Omental fat pad (tissue), 4 donors: ENCODE measurements at places on chromosomes 13 and 19. TPM values are rescaled to one million over a fixed set of nuclear protein-coding genes. Genes with fewer than 3 reads are reported as not detected.

- DNase-seq = no peak
These were observed 454 bp downstream of the BLVRB start for GRCh38 chr19:40465025-40465556.

DNA sequence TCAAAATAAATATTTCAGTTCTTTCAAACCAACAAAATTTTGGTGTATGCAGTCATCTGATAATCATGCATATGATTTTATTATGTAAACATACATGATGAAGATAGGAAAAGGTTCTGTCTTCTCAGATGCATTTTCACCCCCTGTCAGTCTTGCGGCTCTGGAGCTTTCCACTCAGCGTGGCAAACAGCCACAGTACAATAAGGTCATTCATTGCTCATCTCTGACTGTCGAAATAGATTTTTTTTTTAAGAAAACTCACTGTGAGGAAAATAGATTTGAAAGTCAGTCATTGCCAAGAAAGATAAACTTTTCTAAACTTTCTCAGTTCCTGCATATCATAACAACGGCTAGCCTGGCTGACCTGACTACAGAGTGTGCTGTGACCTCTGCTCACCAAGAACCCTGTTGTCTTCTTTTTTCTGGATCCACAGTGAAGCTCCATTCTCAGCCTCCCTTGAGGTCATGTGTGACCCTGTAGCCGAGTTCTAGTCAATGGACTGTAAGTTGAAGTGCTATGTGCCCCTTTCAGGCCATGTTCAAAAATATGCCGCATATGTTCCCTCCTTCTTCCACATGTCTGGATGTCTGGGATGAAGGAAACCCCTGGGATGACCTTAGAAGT is 519.6 kb downstream of the KLF5 start:
- no peak for DNase-seq

DNA sequence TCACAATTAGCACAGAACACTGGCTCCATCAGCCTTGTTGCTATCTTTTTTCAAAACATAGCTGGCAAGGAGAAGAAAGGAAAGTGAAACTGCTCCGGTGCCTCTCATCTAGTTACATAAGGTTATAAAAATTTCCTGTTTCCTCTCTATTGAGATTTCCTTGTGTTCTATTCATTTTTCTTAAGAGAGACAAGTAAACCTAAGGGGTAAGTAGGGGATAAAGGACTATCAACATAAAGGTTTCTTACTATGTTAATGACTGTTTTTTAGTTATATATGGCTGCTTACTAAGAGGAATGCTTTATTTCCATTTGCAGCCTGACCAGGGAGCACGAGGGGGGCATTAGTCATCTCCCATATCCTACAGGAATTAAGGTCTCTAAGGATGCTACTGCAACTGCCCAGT is 73.2 kb upstream of the MLNR start:
- no peak for DNase-seq

- no peak for DNase-seq
These were observed 1.4 kb downstream of the STK11 start for GRCh38 chr19:1206864-1207450.

ACP7 gene
- total RNA-seq = not detected

DNA sequence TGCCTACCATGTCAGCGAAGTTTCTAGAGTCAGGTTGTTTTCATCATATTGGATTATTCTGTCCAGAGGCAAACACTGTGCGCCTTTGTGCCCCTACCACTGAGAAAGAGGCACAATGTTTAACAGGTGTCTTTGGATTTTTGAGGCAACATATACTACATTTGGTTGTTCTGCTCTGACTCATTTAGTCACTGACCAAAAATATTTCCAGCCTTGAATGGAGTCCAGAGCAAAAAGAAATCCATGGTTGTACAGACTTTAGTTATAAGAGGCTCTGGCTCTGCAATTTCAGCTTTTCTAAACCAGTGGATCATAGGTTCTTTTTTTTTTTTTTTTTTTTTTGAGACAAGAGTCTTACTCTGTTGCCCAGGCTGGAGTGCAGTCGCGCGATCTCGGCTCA is 35.7 kb downstream of the LACC1 start:
- no peak for DNase-seq

DNA sequence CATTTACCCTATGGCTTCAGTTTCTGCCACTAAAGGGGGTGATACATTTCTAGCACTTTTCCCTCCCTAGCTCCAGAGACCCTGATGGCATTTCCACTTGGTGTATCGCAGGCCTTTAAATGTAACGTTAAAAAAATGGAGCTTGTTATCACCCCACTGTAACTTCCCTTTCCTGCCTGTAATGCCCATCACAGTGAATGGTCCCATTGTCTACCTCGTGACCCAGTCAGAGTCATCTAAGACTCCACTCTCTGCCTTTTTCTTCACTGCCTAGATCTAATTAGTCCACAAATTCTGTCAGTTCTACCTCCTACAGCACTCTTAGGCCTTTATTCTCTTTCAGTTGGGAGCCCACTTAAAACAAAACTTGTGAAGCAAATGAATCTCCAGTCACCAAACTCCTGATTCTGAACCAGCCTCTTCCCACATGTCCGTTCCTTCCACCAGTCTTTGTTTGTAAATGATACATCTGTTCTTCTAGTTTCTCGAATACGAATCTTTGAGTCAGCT is 64.8 kb downstream of the NHLRC3 start:
- no peak for DNase-seq

ZSCAN4 gene
- total RNA-seq = not detected

- DNase-seq = no peak
These were observed 13.2 kb downstream of the SPART start for GRCh38 chr13:36332986-36333385.

- no peak for DNase-seq
These were observed 87.3 kb upstream of the RFC3 start for GRCh38 chr13:33730619-33731018.
